M059J (cell line): ENCODE measurements at places on chromosomes 3 and 15. TPM values are rescaled to one million over a fixed set of nuclear protein-coding genes. Genes with fewer than 3 reads are reported as not detected.

- no peak for DNase-seq
Observed at GRCh38 chr3:130514681-130515080, 2.3 kb upstream of the COL6A6 start.

DNA sequence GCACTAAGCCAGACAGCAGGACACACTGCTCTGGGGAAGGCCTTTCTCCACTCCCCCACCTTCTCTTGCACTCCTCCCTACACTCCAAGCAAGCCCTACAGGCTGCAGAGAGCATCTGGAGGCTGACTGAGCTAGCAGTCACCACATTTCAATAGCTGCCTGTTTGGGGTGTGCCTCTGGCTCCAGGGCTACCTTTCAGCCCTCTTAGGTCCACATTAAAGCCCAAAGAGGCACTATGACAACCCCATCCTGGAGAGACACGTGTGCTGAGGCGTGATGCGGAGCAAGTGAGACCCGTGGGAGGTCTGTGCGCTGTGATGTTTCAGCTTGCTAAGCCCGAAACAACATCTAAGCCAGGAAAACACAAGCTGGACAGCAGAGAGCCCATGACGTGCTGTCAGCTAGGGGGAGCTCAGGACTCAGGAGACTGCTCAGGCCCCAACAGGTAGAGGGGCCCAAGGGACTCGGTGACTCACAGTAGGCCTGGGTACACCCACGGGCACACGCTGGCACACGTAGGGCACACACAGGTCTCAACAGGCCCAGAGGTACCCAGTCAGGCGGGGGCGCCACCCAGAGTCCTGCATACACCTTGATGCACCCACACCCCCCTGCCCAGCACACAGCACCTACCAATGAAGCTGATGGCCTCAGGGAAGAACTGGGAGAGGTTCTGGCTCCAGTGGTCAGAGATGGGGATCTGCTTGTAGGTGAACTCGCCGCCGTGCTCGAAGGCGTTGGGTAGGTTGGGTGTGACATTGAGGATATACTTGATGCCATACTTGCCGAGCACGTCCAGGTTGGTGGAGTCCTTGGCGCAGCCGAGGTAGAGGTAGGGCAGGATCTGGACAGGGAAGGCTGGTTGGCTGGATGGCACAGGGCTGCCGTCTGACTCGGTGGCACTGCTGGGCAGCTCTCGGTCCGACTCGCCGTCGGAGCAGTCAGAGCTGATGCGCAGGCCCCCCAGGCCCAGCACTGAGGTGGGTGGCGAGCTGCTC lies 2.8 kb downstream of the DUSP7 start:
- DNase-seq, result peak; percentile 30

- DNase-seq, result peak; percentile 63
Observed at GRCh38 chr3:71582036-71582611, 1.4 kb downstream of the FOXP1 start.

- DNase-seq, result no peak
Observed at GRCh38 chr3:128814060-128814459, 65.4 kb upstream of the ACAD9 start.

The PLXNA1 gene
- 10.1 and 23.1 TPM in 2 replicates for total RNA-seq

The GOLGA8M gene
- not detected in 2 replicates for total RNA-seq

The CATSPER2 gene
- 0.10 and 0.39 TPM in 2 replicates for total RNA-seq

The AMT gene
- total RNA-seq, result 0.12 and 0.32 TPM in 2 replicates

The GABRR3 gene
- total RNA-seq, result not detected in 2 replicates
